ENCODE measurements at places on chromosomes 2 and 18.

- DNase-seq = no peak
These were observed 366.9 kb downstream of the NYAP2 start for GRCh38 chr2:225766431-225766830.

DNA sequence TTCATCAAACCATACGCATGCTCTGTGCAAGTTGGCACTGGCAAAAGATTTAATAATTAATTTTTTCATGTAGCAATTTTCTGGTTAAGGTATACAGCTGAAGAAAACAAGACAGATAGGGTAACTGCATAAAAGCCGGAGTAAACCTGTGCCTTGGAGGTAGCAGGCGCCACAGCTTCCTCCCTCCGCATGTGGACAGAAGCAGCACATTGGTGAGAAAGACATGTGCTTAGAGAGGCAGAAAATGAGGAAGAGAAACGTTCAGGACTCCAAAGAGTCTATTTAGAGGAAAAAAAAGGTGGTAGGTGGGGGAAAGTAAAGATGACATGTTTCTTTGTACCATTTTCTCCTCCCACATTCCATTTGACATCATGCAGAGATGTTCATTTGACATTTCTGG is 9.3 kb downstream of the ST6GAL2 start:
- DNase-seq = no peak

DNA sequence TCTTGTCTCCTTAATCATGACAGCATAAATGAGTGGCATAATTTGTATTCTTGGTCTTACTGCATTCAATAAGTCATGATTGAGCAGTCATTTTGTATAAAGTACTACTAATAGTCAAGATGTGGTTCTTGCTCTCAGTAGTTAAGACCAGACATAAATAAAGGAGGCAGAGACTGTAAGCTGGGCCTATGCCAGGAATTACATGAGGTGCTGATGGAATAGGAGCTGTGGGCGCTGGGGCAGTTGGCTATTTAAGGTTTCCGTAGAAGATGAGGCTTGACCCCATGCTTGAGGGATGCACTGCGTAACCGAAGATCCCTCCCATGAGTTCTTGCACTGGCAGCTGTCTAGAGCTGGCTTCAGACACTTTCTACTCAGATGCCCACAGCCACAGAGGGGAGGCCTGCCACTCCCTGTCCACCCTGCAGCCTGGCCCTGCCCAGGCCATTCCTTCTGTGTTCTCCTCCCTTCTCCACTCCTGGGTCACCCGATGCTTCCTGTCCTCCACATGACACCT is 150.9 kb upstream of the REV1 start:
- no peak for DNase-seq

GRCh38 chr2:215937190-215937589 is 76.2 kb downstream of the MREG start:
- DNase-seq = no peak

GRCh38 chr2:183000846-183001245 is 37.4 kb downstream of the NCKAP1 start:
- no peak for DNase-seq

GRCh38 chr18:63779386-63779785 is 4.2 kb downstream of the SERPINB7 start:
- DNase-seq = no peak

- no peak for DNase-seq
These were observed 45.9 kb downstream of the ST6GAL2 start for GRCh38 chr2:106839849-106840595.

GRCh38 chr2:40364151-40364874 is 87.6 kb downstream of the SLC8A1 start:
- no peak for DNase-seq

GRCh38 chr2:72625366-72625765 is 200.5 kb downstream of the EXOC6B start:
- DNase-seq = no peak

DNA sequence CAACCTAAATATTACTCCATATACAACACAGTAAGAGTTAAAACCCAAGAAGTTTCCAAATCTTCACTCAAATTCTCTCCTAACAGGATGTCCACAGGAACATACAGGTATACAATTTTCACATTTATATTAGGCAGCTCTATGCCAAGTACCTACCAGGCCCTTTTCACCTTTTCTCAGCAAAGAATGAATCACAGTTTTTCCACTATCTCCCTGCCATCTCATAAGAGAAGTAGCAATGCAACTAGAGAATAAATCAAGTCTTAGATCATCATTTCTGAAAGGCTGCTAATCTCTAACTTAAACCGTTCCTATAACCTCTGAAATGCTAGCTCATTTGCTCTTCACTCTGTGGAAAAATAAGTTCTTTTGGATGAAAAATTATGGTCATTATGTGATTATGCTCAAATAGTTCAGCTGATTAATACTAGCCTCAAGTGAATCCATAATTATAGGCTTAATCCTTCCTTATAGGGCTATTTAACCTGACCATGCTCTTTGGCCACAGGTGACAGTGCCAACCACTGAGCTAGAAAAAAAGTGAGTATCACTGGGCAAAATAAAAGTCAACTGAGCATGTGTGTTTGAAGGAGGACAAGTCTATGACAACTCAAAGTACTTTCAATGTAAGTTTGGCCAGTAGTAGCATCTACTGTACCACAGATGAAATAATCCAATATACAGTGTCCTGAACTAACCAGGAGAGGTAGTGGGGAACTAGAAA is 79.7 kb downstream of the COBLL1 start:
- no peak for DNase-seq

GRCh38 chr2:135030826-135031225 is 16.4 kb downstream of the MAP3K19 start:
- no peak for DNase-seq

DNA sequence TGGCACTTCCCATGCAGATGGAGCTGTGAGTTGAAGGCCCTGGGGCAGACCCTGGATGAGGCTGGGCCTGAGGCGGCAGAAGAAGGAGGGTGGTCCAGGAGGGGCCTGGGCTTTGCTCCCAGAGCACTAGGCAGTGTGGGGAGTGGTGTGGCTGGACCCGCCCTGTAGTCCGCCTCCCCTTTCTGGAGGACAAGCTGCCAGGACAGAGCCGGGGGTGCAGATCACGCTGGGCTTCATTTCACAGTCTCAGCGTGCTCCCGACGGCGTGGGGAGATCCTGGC is 49.8 kb downstream of the PTGR3 start:
- DNase-seq = no peak

- no peak for DNase-seq
These were observed 80.6 kb downstream of the ADCYAP1 start for GRCh38 chr18:985212-985661.

- no peak for DNase-seq
These were observed 481.4 kb upstream of the SPRED2 start for GRCh38 chr2:65913813-65914212.

GRCh38 chr2:61210332-61210981 is 48.5 kb downstream of the C2orf74 start:
- no peak for DNase-seq

DNA sequence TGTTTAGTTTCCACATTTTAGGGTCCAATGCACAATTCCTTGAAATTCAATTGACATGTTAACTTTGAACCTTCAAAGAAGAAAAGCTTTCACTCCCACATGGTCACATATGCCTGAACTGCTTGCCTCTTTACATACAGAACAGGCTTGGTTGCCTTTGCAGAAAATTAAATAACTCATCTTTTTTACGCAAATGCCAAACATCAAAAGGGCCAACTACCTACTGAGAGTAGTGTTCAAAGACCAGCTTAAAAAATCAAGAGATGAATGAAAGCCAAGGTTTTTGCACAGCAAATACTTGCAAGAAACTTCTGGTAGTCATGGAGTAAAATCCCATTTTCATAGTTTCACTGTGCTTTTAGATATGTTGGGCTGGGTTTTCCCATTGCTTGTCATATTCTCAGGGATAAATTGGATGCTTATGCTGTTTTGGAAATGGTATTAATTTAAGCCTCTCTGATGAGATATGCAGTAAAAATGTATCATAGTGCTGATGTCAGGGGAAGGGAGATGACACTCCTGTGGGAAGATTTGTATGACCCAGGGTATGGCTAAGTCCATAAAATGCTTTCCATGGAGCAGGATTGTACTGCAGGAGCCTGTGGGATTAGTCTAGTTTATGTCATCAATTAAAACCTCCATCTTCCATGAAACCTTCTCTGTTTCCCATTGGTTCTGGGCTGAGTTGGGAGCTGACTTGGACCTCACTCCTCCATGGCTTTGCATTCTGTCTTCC is 60.6 kb upstream of the DARS1 start:
- no peak for DNase-seq

DNA sequence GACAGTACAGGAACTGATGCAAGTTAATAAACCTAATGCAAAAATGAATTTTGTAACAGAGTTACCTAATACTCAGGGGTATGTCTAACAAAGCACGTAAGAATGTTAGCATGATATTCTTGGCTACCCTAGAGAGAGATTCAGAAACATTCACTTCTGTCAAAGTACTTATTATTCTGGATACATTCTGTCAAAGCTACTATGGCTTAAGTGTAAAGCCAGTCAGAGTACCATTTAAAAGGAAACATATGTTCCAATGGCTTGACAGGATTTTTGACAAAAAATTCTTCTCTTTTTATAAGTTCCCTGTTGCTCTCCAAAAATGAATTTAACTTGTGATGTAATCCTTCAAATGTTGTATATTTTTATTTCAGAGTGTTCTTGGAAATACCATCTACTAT is 85.5 kb downstream of the PIGN start:
- no peak for DNase-seq

GRCh38 chr18:420661-421246 is 79.7 kb downstream of the COLEC12 start:
- DNase-seq = no peak

DNA sequence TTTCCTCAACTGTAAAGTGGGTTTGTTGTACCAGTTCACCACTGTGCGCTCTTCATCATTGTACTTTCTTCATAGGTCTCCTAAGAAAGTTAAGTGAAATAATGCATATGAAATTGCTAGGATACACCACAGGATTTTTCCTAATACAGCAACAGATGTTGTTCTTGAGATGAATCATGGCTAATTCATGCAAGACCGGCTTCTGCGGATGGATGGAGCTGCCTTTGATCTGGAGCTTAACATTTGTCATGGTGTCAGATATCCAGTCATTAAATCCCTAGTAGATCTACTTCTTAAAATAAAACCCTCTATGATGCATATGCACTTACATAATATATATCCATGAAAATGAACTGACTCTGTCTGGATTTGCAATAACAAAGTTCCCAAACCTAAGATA is 114.1 kb downstream of the COL6A3 start:
- no peak for DNase-seq

- DNase-seq = no peak
These were observed 81.5 kb upstream of the SMAD2 start for GRCh38 chr18:48011926-48012465.

- DNase-seq = no peak
These were observed 30.1 kb upstream of the CTAGE1 start for GRCh38 chr18:22447792-22448191.

- DNase-seq = no peak
These were observed 46.7 kb downstream of the MBOAT2 start for GRCh38 chr2:8956774-8957173.

- no peak for DNase-seq
These were observed 285.3 kb downstream of the SOX11 start for GRCh38 chr2:5977477-5977876.

- DNase-seq = no peak
These were observed 73.5 kb downstream of the MDH1 start for GRCh38 chr2:63662028-63662804.

DNA sequence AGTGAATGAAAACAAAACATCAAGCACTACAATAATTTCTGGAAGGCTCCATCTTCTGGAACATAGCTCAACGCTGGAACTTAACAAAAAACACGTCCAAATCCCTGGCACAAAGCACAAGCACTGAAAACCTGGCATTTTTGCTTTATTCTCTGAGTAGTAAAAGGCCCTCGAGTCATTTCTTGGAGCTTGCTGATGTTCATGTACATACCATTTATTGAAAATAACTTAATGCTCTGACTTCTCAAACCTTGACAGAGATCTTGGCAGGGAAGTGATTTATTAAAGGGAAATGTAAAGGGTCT is 76.5 kb upstream of the STK17B start:
- DNase-seq = no peak

GRCh38 chr2:129431881-129432280 is 547.6 kb upstream of the RAB6C start:
- DNase-seq = no peak

DNA sequence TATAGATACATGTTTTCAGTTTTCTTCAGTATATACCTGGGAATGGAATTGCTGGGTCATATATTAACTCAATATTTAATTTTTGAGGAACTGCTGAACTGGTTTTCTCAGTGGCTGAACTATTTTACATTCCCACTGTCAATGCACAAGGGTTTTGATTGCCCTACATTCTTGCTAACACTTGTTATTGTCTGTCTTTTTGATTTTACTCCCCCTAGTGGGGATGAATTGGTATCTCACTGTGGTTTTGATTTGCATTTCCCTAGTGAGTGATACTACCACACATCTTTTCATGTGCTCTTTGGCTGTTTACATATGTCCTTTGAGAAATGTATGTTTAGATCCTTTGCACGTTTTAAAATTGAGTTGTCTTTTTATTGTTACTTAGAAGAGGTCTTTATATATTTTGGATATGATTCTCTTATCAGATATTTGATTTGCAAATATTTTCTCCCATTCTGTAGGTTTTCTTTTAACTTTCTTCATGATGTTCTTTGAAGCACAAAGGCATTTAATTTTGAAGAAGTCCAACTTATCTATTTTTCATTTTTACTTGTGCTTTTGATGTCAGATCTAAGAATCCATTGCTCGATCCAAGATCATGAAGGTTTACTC is 36.2 kb downstream of the ASB1 start:
- DNase-seq = no peak

DNA sequence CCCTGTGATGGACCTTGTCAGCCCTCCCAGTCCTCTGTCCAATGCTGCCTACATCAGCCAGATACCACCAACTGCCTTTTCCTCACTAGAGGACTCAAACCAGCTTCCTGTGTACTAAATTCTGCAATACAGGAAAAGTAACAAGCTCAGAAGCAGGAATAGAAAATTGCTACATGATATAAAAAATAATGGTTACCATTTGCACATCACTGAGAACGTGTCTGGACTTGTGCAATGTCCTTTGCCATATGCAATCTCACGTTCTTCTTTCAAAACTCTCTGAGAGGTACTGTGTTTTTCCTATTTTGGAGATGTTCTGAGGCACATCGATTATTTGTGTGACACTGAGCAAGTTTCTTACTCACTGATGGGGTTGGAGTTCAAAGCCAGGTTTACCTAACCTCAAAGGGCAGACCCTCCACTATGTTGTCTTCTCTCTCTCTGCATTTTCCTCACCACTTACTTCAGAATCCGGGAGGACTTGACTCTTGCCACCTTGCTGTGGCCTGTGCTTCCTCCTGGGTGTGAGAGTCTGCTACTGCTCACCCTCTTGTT is 12.1 kb downstream of the UPP2 start:
- DNase-seq = no peak

- DNase-seq = no peak
These were observed 17.8 kb downstream of the PXDN start for GRCh38 chr2:1726558-1726957.

All from posterior cingulate gyrus (tissue), 11 donors.